CD4-positive, alpha-beta T cell treated with Interleukin-21 for 1 hour (primary cell): ENCODE measurements at places on chromosomes 2 and 18.

DNA sequence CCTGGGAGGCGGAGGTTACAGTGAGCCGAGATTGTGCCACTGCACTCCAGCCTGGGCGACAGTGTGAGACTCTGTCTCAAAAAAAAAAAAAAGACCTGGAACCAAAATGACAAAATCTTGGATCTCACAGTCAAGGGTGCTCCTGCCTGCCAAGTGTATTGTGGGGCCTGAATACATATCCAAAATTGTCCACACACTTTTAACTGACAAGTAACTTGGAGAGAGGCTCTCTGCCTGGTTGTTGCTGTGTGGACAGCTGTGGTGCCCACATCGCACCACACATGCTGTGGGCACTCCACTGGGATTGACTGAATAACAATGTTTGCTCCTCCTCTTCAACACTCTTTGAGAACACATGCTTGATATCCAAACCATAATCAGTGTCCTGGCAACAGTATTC lies 117.6 kb upstream of the REV1 start:
- no peak for DNase-seq

- DNase-seq = no peak
Observed at GRCh38 chr2:151329998-151330397, 27.4 kb upstream of the TNFAIP6 start.

GRCh38 chr2:10238991-10239485 lies 63.7 kb upstream of the HPCAL1 start:
- DNase-seq = no peak

- no peak for DNase-seq
Observed at GRCh38 chr2:137800386-137800785, 163.9 kb upstream of the HNMT start.

DNA sequence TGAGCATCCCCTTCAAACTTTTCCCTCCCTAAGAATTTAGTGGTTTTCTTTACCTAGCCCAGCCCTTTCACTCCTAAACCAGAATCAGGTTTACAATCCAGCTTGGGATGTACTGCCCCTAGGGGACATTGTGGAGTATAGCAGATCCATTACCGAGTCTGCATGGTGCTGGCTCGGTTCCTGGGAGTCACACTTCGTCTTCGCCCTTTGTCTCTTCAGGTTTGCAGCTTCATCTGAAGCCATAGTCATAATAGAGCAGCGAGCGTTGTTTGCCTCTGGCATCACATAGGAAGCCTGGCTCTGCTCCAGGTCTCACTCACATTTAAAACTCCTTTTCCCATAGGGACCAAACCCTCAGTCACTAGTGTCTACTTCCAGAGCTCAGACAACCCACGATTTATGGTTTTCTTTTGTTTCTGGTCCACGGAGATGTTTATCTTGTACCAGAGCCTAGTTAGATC lies 16.8 kb upstream of the LYPD6 start:
- DNase-seq = no peak
